Stimulated activated naive CD8-positive, alpha-beta T cell treated with anti-CD3 and anti-CD28 coated beads, Interleukin-15, Interleukin-2, amounts not matched to agents 100 U/mL and 50 U/mL, for 24 hours (primary cell): ENCODE measurements at places on chromosomes 13 and 19.

- DNase-seq: no peak
Observed at GRCh38 chr19:32717496-32717895, 2.1 kb upstream of the TDRD12 start.

DNA sequence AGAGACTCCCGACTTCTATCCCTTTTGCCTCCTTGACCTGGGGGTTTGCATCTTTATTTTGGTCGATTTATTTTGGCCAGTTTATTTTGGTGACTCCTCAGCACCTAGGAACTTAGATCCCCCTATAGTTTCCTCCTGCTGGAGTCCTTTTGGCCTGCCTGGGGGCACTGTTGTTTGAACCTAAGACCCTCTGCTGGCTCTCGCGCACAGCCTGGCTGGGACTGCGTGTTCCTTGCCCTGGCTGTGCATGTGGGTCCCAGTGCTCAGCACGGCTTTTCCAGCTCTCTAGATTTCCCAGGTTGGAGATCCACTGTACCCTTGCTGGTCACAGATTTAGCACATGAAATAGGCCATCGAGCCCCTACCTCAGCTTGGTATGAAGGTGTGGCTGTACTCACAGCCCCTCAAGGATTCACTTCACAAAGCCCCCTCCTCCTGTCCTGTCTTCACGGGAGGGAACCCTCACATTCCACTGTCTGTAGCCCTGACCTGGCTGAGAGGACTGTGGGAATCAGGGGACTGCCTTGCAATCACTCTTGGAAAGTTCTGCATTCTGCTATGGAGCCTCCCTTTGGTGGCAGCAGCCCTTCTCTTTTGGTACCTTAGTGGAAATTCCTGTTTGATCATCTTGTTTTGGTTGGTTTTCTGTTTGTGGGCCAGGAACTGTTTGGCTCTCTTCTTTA, 8.3 kb downstream of the UBAC2 start:
- no peak for DNase-seq

DNA sequence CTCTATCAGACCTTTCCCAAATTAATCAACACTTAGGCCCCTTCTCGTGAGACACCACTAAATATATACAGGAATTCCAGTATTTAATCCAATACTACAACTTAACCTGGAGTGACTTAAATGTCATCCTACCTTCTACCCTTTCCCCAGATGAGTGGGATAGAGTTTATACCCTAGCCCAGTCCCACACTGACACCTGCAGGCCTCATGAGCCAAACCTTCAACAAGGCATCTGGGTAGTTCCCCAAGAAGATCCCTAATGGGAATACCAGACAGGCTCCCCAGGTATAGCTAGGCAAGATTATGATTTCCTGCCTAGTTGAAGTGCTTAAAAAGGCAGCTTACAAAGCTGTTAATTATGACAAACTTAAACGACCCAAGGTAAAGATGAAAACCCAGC, 15.9 kb downstream of the ZNF83 start:
- DNase-seq: no peak

DNA sequence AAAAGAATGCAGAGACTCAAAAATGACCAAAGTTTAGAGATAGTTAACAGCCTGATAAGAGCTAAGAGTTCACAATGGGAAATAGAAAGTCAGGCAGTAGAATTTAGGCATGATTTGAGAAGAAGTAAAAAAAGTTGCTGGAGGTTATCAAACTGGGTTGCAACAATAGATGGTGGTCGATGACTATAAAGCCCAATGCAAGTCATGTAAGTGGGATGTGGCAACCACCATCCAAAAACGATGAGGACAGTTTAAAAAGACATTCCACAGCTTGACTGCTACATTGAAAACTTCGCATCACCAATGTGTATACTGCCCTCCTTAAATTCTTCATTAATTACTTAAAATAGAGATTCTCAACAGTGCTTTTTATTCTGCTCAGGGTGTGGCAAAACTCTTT, 19.7 kb downstream of the ELF1 start:
- DNase-seq: no peak

- no peak for DNase-seq
Observed at GRCh38 chr19:3944018-3944721, 11.3 kb downstream of the NMRK2 start.

- DNase-seq: peak; percentile 9
Observed at GRCh38 chr13:114108894-114109293, 23.5 kb downstream of the RASA3 start.

DNA sequence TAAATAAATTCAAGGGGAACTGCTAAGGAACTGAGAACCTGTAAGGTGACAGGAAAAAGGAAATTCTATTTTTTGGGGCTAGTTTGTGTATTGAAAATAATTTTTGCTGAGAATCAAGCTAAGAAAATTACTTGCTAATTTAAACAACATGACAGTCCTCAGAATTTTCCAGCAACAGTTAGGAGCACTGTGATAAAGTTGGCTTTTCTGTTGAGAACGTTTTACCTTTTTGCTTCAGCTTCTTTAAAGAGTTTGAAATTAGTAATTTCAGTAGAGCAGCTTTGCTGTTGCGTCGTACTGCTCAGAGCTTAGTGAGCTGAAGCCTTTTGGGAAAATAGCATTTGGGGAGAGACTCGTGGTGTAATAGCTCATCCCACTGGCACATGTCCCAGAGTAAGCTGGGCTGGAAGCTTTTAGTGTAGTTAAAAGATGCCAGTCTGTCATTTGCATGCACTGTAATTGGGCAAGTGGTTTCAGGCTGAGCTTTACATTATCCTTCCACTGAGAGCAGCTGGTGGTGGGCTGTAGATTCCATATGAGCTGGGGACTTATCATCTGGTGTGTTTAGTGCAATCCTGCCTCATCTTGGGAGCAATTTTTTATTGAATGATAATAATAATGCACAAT, 69.8 kb downstream of the LRCH1 start:
- DNase-seq: no peak

- no peak for DNase-seq
Observed at GRCh38 chr19:11047866-11048265, 41.4 kb upstream of the LDLR start.

DNA sequence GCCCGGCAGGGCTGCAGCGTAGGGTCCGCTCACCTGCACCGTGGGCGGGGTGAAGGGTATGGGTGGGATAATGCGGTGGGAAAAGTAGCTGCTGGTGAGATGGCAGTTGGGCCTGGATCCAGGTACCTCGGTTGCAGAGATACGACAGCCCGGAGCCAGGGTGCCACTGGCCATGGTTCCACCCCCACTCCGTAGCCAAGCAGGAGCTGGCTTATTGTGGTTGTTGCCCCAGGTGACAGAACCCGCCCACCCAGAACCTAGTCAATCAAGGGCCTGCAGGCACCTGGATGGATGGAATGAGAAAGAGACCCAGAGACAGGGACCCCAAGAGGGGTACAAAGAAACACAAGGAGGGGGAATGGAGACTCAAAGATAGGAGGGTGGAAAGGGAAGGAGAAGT, 3.5 kb upstream of the LHB start:
- no peak for DNase-seq

DNA sequence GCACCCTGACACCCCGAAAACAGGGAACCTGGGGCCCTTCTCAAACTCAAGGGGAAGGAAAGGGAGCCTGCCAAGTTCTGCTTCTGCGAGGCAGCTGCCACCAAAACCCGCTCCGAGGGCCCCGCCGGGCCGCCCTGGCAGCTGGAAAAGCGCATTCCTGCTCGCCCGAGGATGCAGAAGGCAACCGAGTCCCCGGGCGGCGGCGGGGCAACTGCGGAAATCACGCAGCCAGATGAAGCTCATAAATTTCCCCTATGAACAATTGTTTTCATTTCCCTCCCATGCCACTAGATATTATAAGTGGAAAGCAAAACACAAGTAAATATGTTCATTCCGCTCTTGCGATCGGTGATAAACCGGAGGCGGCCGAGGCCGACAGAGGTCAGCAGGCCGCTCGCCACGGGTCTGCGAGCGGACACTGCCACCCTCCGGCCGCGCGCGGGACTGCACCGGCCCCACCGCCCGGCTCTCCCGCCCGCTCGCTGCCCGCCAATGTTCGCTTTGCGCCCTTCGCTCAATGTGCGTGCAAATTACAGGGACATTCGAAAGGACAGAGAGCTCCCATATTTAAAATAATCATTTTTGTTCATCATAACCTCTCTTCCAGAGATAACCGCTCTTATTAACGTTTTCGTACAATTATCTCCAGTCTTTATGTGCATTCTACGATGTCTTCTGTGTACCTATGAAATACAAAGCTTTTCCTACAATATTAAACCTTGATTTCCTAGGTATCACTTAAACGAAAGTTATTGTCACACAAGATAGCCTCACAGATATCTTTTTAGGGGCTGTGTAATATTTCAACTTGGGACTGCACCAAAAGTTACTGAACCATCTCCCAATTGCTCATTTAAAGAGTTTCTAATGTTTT, 120.8 kb upstream of the ZNF507 start:
- DNase-seq: peak; percentile 77

GRCh38 chr19:34963573-34964406, at the start of gene ZNF792:
TSS of gene ZNF792 (minus strand) at chr19:34964229. CDS start at chr19:34963662, 567 bp downstream.
- peak; percentile 75 for DNase-seq

DNA sequence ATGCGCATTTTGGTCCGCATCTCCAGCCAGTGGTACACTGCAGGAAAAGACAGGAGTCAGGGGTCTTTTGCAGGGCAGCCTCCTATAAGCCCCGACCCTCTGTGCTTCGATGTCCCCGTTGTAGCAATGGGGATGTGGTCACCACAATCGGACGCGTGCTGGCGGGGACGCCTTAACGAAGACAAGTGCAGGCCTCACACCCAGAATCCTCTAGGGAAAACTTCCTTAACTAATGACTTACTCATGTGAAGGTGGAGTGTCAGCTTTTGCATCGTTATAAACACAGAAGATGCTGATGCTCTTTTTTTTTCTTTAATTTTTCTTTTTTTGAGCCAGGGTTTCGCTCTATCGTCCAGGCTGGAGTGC, 22.1 kb downstream of the VASP start:
- no peak for DNase-seq

- no peak for DNase-seq
Observed at GRCh38 chr19:55276720-55277430, 3.0 kb downstream of the HSPBP1 start.
